ENCODE measurements at places on chromosomes 5 and 9. TPM values are rescaled to one million over a fixed set of nuclear protein-coding genes. Genes with fewer than 3 reads are reported as not detected.

DNA sequence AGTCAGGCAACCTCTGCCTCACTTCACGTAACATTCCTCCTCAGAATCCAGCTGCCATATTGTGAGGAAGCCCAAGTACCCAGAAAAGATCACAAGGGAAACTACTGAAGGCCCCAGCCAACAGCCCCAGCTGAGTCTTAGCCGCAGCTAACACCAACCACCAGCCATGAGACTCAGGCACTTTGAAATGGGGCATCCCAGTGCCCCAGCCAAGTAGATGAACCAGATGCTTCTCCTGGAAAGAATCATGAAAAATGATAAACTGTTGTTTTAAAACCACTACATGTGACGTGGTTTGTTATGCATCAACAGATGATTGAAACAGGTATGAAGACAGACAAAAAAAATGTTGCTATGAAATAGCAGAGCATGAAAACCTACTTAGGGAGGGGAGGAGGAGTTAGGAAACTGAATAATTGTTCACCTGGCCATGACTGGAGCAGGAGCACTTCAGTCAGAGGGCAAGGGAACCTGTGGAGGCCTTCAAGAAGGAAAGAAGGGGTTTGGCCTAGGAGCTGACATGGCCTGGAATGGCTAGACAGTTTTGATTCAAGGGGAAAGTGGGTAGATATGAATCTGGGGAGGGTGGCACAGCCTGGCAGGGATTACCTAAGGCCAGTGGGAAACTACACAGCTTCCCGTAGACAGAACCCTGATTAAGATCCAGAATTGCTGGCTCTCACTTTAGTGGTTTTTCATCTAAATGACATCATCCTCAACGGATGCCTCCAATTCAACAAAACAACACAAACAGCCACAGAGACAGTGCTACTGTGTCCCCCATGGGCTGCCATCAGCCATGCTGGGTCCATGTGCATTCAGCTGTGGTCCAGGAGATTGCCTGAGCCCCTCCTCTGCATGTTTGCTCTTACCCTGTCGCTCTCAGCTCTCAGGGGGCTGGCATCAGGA is 211.6 kb downstream of the SYK start:
- H3K27ac ChIP-seq: no peak overlapping the region
- H3K4me3 ChIP-seq: no peak overlapping the region
- H3K4me1 ChIP-seq: no peaks in the 10 kb centered on the region
- H3K36me3 ChIP-seq: no peaks in the 10 kb centered on the region

GRCh38 chr9:4243113-4243512 is 56.8 kb downstream of the GLIS3 start:
- no peak overlapping the region for H3K27ac ChIP-seq
- H3K36me3 ChIP-seq: no peaks in the 10 kb centered on the region
- DNase-seq: no peak

DNA sequence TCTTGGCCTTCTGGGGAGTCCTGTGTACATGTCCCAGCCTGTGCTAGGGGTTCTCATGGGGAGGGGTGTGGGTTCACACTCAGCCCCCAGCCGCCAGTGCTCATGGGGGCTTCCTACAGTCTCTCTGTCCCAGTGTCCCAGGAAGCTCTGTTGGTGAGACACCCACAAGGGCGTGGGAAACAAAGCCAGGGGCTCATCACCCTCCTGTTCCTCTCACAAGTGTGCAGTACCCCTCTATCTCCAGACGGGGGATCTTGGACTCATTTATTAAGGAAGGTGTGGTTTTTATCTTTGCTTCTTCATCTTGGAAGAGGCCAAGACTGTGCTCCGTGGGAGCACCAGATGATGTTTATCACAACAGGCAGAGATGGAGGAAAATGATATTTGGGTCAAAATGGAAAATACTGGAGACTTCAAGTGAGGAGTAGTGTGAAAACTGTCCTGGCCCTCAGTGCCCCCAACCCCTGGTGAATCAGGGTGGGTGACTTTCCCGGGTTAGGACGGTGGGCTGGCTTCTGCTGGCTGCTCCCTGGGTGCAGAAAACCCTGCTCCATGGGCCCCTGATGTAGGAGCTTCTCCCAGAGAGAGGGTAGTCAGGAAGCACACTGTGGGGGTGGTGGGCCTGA is 15.2 kb downstream of the TMEM171 start:
- no peak overlapping the region for H3K4me3 ChIP-seq
- no peak for DNase-seq
- H3K27me3 ChIP-seq: peaks cover 14% of the 10 kb centered on the region

- H3K4me3 ChIP-seq: no peak overlapping the region
- no peak overlapping the region for H3K27ac ChIP-seq
- no peak for DNase-seq
Observed at GRCh38 chr5:88298425-88298824, 29.8 kb upstream of the TMEM161B start.

DNA sequence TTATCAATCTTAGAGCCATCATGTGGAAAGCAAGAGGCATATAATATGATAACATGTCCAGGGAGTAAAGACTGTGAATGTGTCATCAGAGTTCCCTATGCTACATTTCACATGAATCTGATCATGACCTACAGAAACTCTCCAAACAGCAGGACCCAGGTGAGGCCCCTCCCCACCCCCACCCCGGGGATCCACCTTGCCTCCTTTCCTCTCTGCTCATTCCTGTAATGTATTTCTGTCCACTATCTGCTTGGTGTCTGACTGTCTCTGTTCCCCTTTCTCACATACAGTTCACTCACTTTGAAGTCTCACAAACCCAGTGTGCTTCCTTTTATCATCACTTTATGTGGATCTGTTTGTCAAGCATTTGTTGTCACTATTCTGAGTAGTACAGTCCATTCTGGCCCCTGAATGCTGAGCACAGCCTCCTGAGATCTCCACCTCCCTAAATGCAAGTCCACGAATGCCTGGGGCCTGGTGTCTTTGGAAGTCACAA is 76.4 kb upstream of the SMARCA2 start:
- no peak overlapping the region for H3K27ac ChIP-seq
- H3K36me3 ChIP-seq: no peaks in the 10 kb centered on the region
- no peak overlapping the region for H3K4me3 ChIP-seq
- H3K4me1 ChIP-seq: no peaks in the 10 kb centered on the region
- peaks cover 9% of the 10 kb centered on the region for H3K27me3 ChIP-seq

DNA sequence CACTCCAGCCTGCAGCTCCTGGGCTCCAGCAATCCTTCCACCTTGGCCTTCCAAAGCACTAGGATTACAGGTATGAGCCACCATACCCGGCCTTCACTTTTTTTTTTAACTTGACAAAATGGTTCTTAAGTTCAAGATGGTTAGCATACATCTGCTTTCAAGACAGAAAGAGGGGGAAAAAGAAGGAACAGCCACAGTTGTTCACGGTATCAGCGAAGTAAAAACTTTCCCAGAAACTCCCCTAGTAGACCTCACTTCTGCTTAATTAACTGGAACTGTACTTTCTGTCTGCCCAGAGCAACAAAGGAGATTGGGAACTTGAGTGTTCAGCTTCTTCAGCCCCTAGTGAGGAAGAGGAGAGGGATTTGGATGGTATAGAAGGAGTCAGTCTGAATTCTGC is 116.7 kb downstream of the UGCG start:
- H3K27ac ChIP-seq: no peak overlapping the region
- DNase-seq: no peak
- no peaks in the 10 kb centered on the region for H3K27me3 ChIP-seq
- no peaks in the 10 kb centered on the region for H3K4me1 ChIP-seq
- no peak overlapping the region for H3K4me3 ChIP-seq

GRCh38 chr9:37917801-37918664 is 14.1 kb upstream of the SLC25A51 start:
- H3K4me3 ChIP-seq: no peak overlapping the region
- H3K36me3 ChIP-seq: no peaks in the 10 kb centered on the region

DNA sequence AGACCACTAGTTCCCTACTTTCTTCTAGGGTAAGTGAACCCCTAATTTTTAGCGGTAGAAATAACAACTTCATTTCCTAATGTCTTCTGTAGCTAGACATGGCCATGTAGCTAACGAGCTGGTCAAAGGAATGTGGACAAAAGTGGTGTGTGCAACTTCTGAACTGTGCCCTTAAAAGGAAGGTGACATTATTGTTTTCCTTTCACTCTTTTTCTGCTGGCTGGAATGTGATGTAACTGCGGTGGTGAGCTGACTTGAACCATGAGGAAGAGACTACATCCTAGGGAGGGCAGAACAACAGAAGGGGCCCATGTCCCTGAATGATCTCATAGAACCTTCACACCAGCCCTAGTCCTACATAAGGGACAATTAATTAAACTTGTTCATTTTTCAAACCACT is 1.3 kb upstream of the SNX2 start:
- H3K4me1 ChIP-seq: peaks cover 23% of the 10 kb centered on the region
- H3K27ac ChIP-seq: no peak overlapping the region
- peaks cover 2% of the 10 kb centered on the region for H3K27me3 ChIP-seq
- peak overlapping the region; percentile 84 for H3K4me3 ChIP-seq
- no peaks in the 10 kb centered on the region for H3K36me3 ChIP-seq

- H3K4me3 ChIP-seq: no peak overlapping the region
- peaks cover 20% of the 10 kb centered on the region for H3K4me1 ChIP-seq
- no peak overlapping the region for H3K27ac ChIP-seq
- H3K27me3 ChIP-seq: no peaks in the 10 kb centered on the region
- no peak for DNase-seq
- no peaks in the 10 kb centered on the region for H3K36me3 ChIP-seq
Observed at GRCh38 chr5:37814699-37815098, 25.1 kb downstream of the GDNF start.

DNA sequence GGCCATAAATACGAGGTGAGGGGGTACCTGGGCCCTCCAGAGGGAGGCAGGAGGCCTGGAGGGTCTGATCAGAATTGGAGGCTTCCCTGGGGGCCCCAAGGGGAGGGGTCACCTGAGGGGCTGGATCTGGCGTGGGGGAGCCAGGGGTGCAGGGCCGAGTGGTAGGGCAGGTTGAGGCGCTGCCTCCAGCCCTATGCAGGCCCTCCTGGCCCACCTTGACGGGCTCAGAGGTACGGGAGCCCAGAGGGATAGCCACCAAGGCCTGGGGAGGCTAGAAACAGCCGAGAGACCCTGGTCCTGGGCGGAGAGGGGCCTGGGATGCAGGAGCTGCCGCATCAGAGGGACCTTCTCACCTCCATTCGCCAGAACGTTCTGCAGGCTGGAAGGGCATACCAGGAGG is 24.3 kb downstream of the LHX3 start:
- no peak overlapping the region for H3K4me3 ChIP-seq
- no peak for DNase-seq
- no peak overlapping the region for H3K27ac ChIP-seq
- peaks cover 8% of the 10 kb centered on the region for H3K4me1 ChIP-seq

DNA sequence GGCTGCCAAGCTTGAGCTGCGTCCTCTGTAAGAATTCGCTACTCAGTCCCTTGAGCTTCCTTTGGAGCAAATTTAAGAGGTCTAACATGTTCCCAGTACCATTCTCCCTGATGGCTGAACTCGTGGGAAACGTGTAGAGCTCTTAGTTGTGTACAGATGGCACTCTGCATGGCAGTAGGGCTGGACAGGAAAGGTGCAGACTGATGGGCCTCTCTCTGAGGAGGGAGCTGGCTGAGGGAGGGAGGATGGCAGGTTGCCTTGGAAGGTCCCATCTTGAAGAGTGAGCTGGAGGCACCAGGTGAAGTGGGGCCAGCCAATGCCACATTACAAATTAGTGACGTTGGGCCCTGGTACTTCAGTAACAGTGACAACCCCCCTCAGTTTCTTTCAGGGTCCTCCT is 495.3 kb downstream of the CCDC171 start:
- no peak overlapping the region for H3K4me3 ChIP-seq
- no peak for DNase-seq
- H3K27me3 ChIP-seq: no peaks in the 10 kb centered on the region

DNA sequence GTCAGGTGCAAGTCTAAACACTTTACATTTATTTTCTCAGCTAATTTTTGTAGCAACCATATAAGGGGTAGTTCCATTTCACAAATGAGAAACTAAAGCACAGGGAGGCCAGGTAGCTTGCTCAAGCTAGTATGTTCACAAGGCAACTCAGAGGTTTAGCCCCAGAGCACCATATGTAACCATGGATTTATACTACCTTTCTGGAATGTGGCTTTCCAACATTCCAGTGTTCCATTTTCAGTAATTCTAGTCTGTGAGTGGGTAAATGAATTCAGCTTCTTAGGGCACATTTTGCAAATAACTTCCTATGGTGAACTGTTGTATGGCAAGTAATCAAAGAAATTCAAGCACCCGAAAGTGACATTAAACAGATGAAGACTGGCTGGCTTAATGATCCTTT is 25.0 kb upstream of the CAST start:
- no peak overlapping the region for H3K27ac ChIP-seq
- H3K4me3 ChIP-seq: no peak overlapping the region
- no peaks in the 10 kb centered on the region for H3K36me3 ChIP-seq
- H3K27me3 ChIP-seq: no peaks in the 10 kb centered on the region
- no peaks in the 10 kb centered on the region for H3K4me1 ChIP-seq

DNA sequence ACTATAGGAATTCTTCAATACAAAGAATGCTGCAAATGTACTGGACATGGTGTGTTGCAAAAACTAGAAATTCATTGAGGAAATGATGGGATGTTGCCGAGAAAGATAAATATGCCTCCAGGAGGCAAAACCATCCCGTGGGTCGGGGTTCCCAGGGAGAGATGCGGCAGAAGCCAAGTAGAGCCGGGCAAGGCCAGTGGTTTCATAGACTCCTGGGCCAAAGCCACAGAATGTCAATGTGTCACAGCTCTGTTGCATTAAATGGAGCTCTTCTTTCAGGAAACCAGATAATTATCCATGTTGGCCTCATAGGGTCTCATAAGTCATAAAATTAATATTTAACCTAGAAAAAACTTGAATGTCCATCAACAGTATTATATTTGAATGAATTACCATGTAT is 419.5 kb upstream of the CDH10 start:
- H3K27ac ChIP-seq: no peak overlapping the region
- DNase-seq: no peak
- H3K36me3 ChIP-seq: no peaks in the 10 kb centered on the region
- H3K4me1 ChIP-seq: no peaks in the 10 kb centered on the region
- no peaks in the 10 kb centered on the region for H3K27me3 ChIP-seq

GRCh38 chr9:81492710-81493447 is 196.5 kb downstream of the TLE1 start:
- no peak overlapping the region for H3K4me3 ChIP-seq
- H3K4me1 ChIP-seq: no peaks in the 10 kb centered on the region
- H3K36me3 ChIP-seq: peaks cover under 1% of the 10 kb centered on the region

GRCh38 chr9:14251154-14252071 is 62.5 kb downstream of the NFIB start:
- peak overlapping the region; percentile 17 for H3K27ac ChIP-seq
- H3K4me1 ChIP-seq: no peaks in the 10 kb centered on the region
- no peak overlapping the region for H3K4me3 ChIP-seq
- H3K27me3 ChIP-seq: no peaks in the 10 kb centered on the region

DNA sequence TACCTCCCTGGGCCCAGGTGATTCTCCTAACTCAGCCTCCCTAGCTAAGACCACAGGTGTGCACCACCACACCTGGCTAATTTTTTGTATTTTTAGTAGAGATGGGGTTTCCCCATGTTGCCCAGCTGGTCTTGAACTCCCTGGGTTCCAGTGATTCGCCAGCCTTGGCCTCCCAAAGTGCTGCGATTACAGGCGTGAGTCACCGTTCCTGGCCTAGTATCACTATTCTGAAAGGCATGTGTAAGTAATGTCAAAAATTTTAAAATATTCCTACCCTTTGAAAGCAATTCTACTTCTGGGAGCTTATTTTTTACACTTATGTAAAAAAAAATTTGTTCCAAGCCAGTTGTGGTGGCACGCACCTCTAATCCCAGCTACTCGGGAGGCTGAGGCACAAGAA is 27.1 kb upstream of the TLE1 start:
- no peak for DNase-seq
- H3K36me3 ChIP-seq: no peaks in the 10 kb centered on the region
- peaks cover 18% of the 10 kb centered on the region for H3K4me1 ChIP-seq
- peaks cover 3% of the 10 kb centered on the region for H3K27me3 ChIP-seq
- H3K27ac ChIP-seq: no peak overlapping the region

ZNF462 gene
- 195 TPM for total RNA-seq

PLK2 gene
- 15.0 TPM for total RNA-seq

ZNF879 gene
- total RNA-seq: 6.6 TPM

PCDHA8 gene
- total RNA-seq: 1.9 TPM

FBP1 gene
- 0.80 TPM for total RNA-seq

PTPN3 gene
- total RNA-seq: 1.3 TPM

Data from neural crest cell (in vitro differentiated cells).